Prostate gland (tissue), 2 donors: ENCODE measurements at places on chromosomes 1 and 21.

DNA sequence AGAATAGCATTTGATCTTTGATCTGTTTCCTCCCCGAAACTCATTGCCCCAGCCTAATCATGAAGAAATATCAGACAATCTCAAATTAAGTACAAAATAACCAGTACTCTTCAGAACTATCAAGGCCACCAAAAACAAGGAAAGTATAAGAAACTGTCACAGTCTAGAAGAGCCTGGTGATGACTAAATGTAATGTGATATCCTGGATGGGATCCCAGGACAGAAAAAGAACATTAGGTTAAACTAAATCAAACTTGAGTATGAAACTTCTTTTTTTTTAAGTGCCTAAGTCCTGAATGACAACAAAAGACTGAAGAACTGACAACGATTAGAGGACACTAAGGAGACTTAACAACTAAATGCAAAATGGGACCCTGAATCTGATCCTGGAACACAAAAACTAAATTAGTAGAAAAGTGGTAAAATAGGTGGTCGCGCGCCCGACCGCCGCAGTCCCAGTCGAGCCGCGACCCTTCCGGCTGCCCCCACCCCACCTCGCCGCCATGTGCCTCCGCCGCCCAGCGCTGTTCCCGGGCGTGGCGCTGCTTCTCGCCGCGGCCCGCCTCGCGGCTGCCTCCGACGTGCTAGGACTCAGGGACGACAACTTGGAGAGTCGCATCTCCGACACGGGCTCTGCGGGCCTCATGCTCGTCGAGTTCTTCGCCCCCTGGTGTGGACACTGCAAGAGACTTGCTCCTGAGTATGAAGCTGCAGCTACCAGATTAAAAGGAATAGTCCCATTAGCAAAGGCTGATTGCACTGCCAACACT is 5.5 kb upstream of the PRKAB2 start:
- no peaks in the 10 kb centered on the region for H3K36me3 ChIP-seq
- H3K27ac ChIP-seq, result no peak overlapping the region
- no peak for DNase-seq

DNA sequence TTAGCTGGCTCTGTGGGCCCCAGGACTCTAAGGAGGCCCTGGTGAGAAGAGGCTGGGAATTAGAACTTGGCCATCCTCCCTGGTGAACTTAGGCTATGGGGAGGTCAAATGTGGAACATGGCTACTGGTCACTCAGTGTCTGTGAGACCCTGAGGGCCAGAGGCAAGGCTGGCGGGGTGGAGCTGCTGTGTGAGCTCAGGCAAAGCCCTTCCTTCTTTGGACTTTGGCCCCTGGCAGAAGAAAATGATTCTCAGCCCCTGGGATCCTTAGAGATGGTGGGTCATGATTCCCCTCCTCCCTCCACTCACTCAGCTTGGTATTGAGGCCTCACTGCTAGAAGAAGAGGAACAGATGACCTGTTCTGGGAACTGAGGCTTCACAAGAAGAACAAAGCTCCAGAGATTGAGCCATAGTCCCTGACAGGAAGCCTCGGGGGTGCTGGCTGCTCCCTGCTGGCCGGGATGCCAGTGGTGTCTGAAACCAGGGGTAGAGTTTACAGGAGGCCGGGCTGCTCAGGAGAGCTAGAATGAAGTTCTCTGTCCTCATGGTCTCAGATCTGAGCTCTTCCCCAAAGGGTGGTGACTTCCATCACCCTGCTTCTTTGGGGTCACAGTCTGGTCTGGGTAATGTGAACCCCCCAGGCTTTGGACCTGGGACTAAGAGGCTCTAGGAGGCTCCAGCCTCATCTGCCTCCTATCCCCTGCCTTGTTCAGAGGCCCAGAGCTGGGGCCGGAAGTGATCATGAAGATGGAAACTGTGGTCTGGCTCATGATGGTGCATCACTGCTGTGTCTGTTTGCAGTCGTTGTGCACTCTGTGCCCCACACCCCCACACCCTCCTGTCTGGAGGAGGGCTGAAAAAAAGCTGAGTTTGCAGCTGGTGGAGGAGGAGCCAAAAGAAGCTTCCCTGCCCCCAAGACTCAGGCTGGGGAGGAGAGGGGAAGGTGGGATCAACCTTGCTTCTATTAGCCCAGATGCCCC is 905 bp downstream of the BTBD19 start:
- H3K4me3 ChIP-seq, result no peak overlapping the region
- peak overlapping the region; percentile 89 for H3K27ac ChIP-seq
- H3K36me3 ChIP-seq, result no peaks in the 10 kb centered on the region
- H3K4me1 ChIP-seq, result peaks cover 10% of the 10 kb centered on the region
- DNase-seq, result no peak

GRCh38 chr1:91513160-91513559 is 12.5 kb downstream of the CDC7 start:
- H3K4me1 ChIP-seq, result no peaks in the 10 kb centered on the region
- H3K36me3 ChIP-seq, result no peaks in the 10 kb centered on the region
- H3K27ac ChIP-seq, result no peak overlapping the region
- no peak overlapping the region for H3K4me3 ChIP-seq
- H3K27me3 ChIP-seq, result no peaks in the 10 kb centered on the region
- DNase-seq, result no peak

GRCh38 chr1:152932170-152932811 is 14.7 kb upstream of the SPRR5 start:
- H3K27ac ChIP-seq, result no peak overlapping the region
- H3K27me3 ChIP-seq, result no peaks in the 10 kb centered on the region
- H3K4me1 ChIP-seq, result no peaks in the 10 kb centered on the region
- no peak for DNase-seq
- H3K4me3 ChIP-seq, result no peak overlapping the region

GRCh38 chr21:27722095-27722494 is 755.2 kb upstream of the ADAMTS5 start:
- no peaks in the 10 kb centered on the region for H3K27me3 ChIP-seq
- no peaks in the 10 kb centered on the region for H3K4me1 ChIP-seq
- H3K4me3 ChIP-seq, result no peak overlapping the region
- H3K36me3 ChIP-seq, result no peaks in the 10 kb centered on the region
- H3K27ac ChIP-seq, result no peak overlapping the region

- no peak for DNase-seq
- H3K27ac ChIP-seq, result no peak overlapping the region
- H3K36me3 ChIP-seq, result no peaks in the 10 kb centered on the region
- H3K4me1 ChIP-seq, result peaks cover 7% of the 10 kb centered on the region
These were observed 451 bp downstream of the CHD5 start for GRCh38 chr1:6179564-6180175.
